ENCODE measurements at places on chromosomes 2 and 18.

DNA sequence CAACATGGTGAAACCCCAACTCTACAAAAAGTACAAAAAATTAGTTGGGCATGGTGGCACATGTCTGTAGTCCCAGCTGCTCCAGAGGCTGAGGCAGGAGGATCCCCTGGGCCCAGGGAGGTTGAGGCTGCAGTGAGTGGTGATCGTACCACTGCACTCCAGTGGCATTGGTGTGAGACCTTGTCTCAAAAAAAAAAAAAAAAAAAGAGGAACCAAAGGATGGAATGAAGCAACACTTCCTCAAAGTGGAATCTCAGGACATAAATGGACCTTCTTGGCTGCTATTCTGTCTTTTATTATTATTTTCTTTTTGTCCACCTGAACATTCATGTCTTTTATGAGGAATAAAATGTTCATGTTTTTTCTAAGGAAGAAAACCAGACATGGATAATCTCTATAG, 13.7 kb downstream of the GEMIN6 start:
- DNase-seq = no peak

DNA sequence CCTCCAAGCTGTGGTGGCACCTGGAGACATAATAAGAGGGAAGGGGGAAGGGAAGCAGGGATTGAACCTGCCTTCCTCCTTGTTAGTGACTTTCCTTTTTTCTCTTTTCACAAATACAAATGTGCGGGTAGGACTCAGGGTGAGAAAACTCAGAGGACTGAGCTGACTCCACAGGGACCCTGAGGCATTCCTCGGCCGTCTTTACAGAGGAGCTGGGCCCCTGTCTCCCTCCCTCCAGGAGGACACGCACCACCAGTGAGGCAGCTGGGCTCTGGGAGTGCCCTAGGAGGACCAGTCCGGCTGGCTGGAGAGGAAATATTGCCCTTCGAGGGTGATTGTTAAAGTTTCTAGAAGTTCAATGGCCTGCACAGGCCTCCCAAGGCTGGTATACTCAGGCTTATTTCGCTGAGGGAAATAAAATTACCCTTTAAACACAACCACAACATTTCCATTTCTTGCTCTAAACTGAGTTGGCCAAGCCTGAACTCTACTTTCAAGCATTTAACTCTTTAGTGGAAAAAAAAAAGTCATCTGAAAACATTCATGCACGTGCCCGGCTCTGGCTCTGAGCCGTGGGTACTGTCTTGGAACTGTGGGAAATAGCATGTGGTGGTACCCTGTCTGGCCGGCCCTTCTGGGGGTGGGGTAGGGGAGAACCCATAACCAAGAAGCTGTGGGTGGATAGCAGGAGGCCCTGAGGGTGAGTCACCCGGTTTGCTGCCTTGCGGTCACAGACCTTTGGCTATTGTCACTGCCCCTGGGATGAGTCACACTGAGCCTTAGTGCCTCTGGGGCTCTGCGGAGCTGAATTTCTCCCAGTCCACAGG, 116.0 kb downstream of the COPS8 start:
- peak; percentile 99 for DNase-seq

- DNase-seq = peak; percentile 63
These were observed 47.6 kb downstream of the DIS3L2 start for GRCh38 chr2:232008907-232009638.

- DNase-seq = no peak
These were observed 68.7 kb downstream of the PRKCE start for GRCh38 chr2:45720210-45720609.

GRCh38 chr2:30382162-30382783, 64.8 kb upstream of the LCLAT1 start:
- DNase-seq = no peak

DNA sequence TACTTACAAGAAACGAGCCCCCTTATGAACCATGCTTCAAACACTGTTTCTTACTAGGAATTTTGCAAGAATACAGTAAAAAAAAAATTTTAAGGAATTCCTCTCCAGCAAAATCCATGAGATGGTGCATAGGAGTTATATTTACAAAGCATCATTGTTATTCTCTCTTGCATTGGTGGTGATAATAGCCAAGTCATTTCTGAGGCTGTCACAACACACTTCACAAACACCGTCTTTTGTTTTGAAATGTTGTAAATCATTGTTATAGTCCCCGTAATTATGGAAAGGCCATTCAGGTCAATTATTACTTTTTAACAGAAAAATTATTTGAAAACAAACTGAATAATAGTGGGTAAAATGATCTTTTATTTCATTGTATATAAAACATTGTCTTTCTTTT, 60.1 kb downstream of the DYNC1I2 start:
- DNase-seq = no peak

DNA sequence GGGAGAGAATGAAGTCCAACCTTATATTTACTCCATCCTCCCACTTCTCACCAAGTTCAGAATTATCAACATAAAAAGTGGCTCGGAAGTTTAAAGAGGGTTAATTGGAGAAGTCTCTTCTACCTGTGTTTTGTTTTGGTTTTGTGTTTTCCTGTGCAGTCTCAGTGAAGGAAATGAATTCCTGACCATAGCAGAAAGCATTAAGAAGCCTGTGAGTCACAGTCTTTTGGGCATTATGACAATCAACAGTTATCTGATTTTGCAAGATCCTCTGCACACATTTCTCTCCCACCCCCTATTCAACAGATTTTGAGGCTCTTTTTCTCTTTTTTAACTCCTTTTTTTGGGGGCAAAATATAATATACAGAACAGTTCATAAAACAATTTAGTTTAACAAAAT, 8.6 kb upstream of the RPL37A start:
- peak; percentile 79 for DNase-seq

GRCh38 chr18:50181590-50181989, 13.4 kb downstream of the MYO5B start:
- no peak for DNase-seq

- DNase-seq = no peak
These were observed 33.8 kb upstream of the POLE4 start for GRCh38 chr2:74924463-74925265.

DNA sequence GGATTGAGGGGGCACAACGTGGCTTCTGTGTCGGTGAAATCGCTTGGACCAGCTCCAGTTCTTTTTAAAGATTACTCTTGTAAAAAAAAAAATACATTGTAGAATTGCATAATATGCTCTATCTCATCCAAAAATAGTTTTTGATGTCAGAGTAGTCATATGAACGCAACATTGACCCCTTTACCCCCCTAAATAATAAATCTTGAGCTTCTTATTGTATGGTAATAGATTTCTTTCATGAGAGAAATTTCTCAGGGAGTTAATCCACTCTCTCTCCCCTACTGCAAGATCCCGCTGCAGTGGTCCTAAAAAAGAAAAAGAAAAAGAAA, 50.2 kb upstream of the PAIP2B start:
- no peak for DNase-seq

DNA sequence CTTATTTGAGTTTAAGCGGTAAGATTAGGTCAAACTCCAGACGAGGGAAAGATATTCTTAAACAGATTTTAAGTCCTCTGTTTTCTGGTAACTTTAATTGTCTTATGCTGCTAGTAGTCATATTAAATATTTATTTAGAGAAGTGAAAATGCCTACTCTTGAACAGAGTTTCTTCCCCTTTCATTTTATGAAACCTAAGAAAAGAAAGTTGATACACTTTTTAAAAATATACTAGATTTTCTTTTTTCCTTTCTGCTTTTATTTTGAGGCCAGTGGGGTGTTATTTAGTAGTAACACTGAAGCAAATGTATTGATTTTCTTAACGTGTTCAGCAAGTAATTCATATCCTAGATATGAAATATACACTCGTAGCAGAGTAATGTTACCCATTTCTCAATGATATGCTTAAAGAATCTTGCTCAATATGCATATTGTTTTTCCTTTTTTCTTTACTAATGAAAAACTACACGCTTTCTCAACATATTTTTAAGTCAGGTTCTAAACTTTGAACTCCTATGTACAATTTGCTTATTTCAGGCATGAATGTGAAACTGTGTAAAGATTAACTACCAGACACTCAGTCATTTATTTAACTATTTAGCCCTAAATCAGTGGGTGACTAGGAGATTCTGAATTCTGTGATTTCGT, 691 bp downstream of the KYNU start:
- DNase-seq = no peak

DNA sequence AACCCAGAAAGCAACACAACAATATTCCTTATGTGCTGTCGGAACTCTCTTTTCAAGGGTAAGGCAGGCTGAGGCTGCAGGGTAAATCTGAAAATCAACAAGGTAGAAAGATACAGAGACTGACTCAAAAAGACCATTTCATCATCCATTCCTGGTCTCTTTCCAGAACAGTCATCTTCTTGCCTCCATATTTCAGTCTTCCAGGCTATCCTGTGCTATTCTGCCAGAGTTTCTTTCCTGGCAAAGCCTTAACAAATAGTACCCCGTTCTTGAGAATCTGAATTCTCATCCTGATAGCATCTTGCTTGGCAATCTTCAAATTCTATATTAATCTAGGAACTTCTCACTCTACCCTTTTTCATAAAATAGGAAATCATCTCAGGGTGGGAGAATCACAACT, 15.5 kb downstream of the DPP10 start:
- DNase-seq = no peak

- DNase-seq = no peak
These were observed 31.2 kb upstream of the RMP24 start for GRCh38 chr18:35941299-35941698.

DNA sequence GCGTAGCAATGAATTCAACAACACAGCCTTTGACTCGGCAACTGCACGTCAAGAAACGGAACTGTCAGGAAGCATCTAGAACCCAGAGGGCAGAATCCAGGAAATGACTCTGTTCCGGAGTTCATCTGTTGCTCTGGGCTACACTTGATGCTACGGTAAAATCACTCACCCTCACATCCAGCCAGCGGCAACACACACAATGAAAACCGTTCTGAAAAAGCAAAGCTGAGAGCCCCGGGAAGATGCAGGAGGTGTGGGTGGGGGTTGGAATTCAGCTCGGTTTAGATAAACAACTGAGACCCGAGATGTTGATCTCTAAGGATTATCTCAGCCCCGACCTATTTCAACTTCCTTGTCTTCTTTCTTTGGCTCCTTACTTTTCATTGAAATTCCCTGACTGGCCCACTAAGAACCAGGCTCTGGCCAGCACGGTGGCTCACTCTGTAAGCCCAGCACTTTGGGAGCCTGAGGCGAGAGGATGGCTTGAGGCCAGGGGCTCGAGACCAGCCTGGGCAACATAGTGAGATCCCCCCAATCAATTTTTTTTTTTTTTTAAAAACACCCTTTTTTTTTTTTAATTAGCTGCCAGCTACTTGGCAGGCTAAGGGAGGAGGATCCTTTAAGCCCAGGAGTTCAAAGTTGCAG, 13.3 kb upstream of the RAB17 start:
- peak; percentile 78 for DNase-seq

GRCh38 chr18:58348951-58349350, 279.9 kb downstream of the ALPK2 start:
- DNase-seq = no peak

DNA sequence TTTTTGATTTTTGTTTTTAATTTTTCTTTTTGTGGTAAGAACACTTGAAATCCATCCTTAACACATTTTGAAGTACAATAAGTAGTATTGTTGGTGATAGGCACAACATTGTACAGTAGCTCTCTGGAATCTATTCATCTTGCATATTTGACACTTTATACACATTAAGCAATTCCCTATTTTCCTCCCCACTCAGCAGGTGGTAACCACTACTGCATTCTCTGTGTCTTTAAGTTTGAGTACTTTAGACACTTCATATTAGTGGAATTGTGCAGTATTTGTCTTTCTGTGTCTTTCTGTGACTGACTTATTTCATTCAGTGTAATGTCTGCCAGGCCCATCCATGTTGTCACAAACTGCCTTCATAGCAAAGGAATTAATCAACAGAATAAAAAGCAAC, 471.7 kb upstream of the CDH20 start:
- no peak for DNase-seq

- no peak for DNase-seq
These were observed 316.2 kb downstream of the GBX2 start for GRCh38 chr2:235851828-235852525.

- no peak for DNase-seq
These were observed 70.7 kb downstream of the TANK start for GRCh38 chr2:161230959-161231358.

GRCh38 chr18:38923126-38923525, 1357.5 kb upstream of the CELF4 start:
- no peak for DNase-seq
